ENCODE measurements at places on chromosomes 11 and 22.
A peak's percentile ranks its signal among the peaks of the same experiment; 100 is the strongest.

- DNase-seq: no peak
Measured at GRCh38 chr11:63919267-63920125, 2.5 kb upstream of the RCOR2 start.

GRCh38 chr22:49107561-49107960, 720.1 kb downstream of the BRD1 start:
- DNase-seq: no peak

DNA sequence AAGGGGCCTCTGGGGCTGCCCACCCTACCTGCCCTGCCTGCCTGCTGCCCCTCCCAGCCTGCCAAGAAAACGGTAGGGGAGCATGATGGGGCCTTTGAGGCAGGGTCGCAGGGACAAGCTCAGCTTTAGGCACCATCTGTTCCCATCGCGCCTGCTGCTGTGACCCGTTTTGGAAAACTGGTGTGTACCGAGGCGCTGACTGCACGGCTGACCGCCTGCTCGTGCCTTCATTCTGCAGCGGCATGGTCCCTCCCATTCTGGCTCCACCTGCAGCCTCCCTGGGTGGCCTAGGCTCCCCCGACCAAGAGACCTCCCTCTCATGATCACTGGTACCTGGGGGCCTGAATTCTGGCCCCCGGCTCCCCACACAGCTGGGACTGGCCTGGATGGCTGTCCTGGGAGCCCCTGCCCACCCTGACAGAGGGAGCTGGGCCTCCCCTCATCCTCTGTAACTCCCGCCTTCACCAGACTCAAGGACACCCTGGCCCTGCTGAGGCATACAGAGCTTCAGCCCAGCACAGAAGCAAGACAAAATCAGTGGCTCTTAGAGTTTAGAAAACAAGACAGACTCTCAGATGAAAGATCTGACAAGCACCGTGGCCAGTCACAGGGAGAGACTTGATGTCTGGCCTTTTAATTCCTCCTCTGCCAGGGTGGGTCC, 6.5 kb upstream of the MYRF start:
- DNase-seq: no peak

DNA sequence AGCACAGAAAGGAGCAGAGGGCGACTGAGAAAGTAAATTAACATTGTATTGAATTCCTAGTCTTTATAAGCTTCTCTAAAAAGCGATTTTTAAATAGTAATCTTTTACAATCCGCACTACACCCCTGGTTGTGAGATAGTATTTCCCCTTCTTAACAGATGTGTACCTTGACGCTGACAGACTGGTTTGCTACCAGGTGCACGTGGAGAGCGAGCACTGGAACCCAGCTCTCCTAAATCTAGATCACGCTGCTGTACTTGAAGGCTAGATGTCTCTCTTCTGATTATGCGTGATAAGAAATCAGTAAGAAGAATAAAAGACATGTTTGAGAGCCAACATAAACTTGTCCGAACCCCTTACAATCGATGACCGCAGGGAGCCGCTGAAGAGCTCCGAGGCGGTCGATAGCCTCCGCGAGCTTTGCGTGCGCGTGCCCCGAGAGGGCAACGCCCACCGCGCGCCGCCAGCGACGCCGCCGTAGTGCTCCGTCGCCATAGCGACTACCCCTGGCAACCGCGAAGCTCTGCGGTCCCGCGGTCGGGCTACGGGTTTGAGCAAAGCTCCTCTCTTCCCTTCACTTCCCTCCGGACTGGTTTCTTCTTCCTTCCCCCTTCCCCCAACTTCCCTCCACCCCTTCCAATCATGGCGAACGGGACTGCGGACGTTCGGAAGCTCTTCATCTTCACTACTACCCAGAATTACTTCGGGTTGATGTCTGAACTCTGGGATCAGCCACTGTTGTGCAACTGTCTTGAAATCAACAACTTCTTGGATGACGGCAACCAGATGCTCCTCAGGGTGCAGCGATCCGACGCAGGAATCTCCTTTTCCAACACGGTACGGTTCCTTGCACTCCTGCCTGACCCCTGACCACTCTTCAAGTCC, at the start of gene DYNC2H1:
Gene DYNC2H1, plus strand, starts transcription at position 494 of the 885 bp plus-strand sequence. Its CDS starts 149 bp downstream, at position 643.
- peak; percentile 80 for DNase-seq

DNA sequence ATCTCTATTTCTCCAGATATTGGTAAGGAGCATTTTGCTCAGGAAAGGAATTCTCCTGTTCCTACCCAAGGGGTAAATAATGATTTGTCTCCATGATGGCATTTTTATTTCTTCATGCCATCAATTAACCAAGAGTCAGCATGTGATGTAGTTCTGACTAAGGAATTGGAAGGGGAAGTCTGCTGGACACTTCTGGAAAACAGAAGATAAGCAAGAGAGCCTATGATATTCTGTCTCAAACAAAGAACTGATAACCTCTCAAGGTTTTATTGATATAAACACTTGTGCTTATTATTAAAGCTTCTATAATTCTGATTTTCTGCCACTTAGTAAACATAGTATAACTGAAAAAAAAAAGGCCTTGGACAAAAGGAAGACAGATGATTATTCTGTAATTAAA, 673.0 kb upstream of the CHORDC1 start:
- no peak for DNase-seq

- no peak for DNase-seq
Measured at GRCh38 chr11:71428861-71429435, 19.2 kb downstream of the DHCR7 start.

Measured in activated T-cell treated with anti-CD3 and anti-CD28 coated beads for 1 hour (primary cell).